Panc1 (cell line): ENCODE measurements at places on chromosomes 7 and 10. TPM values are rescaled to one million over a fixed set of nuclear protein-coding genes. Genes with fewer than 3 reads are reported as not detected.

- no peak for DNase-seq
Measured at GRCh38 chr10:69959911-69960310, 92.7 kb upstream of the MACROH2A2 start.

DNA sequence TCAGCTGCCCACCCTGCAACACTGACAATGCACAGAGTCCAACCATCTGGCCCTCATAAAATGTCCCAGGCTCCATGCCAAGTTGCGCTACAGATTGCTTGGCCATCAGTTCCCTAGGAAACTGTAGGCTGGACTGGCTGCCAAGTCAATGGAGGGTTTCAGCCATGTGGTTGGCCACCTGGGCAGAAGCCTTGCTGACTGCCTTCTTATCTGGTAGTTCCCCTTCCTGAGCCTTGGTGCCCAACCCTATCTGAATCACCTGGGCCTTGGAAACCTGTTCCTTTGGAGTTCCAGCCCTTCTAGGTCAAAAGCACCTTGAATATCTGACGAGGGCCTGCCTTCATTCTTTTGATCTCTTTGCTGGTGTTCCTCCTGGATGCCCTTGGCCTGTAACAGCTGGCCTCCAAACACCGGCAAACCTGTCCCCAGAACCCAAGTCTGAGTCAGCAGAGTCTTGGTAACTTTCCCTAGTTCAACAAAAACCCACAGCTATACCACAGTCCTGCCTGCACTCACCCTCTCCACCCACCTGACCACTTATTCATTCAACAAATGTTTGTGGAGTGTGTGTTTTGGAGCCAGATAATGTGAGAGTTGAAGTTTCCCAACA, 37.4 kb upstream of the KDM7A start:
- DNase-seq: no peak

DNA sequence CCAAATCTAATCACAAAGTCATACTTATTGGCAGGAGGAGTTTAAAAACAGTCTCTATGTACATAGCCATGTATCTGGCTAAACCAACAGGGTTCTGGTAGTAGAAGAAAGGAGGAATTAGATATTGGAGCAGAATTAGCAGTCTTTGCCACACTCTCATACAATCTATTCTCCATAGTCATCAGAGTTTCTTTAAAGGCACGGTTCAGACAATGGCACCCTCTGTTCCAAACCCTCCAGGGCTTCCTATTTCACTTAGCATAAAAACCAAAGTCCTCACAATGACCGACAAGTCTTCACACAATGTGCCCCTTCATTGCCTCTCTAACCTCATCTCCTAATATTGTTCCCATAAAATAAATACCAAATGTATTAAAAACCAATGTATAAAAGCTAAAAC, 12.7 kb downstream of the ZNF438 start:
- DNase-seq: no peak

DNA sequence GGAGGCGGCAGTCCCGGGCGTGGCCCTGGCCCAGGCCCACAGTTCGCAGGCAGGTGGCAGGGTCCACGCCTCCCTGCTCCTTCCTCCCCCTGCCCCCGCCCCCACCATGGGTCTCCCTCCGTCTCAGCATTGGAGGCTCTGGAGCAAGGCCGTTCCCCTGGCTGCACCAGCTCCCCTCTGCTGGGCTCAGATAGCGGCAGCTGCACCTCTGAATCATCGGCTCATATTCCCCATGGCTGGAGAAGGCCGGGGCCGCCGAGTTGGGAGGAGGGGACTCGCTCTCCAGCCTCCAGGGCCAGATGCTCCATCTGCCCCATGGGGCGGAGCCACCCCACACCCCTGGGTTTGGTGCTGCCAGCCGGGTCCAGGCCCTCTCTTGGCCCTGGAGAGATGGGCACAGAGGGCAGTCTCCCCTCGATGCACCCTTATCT, 145.0 kb downstream of the ELFN1 start:
- no peak for DNase-seq

GRCh38 chr7:88347090-88347489, 40.4 kb upstream of the STEAP4 start:
- DNase-seq: no peak

DNA sequence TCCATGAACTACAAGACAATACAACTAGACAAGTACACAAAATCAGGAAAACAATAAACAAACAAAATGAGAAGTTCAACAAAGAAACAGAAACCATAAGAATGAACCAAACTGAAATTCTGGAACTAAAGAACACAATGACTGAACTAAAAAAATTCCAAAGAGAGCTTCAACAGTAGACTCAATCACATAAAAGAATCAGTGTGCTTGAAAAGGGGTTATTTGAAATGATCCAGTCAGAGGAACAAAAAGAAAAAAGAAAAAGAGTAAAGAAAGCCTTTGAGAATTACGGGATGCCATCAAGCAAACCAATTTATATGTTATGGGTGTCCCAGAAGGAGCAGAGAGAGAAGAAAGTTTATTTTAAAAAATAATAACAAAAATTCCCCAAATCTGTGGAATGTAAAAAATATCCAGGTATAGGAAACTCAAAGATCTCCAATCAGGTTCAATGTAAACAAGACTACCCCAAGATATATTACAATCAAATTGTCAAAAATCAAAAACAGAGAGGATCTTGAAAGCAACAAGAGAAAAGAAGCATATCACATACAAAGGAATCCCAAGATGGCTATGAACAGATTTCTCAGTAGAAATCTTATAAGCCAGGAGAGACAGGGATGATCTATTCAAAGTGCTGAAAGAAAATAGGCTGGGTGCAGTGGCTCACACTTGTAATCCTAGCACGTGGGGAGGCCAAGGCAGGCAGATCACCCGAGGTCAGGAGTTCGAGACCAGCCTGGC, 18.7 kb downstream of the COG5 start:
- no peak for DNase-seq

DNA sequence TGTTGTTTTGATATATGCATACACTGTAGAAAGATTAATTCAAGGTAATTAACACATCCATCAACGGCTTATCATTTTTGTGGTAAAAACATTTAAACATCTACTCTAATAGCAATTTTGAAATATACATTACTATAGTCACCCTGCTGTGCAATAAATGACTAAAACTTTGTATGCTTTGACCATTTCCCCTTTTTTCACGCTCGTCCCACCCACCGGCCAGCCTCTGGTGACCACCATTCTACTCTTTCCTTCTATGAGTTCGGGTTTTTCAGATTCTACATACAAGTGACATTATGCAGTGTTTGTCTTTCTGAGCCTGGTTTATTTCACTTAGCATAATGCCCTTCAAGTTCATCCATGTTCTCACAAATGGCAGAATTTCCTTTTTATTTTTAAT, 21.3 kb downstream of the CYCS start:
- no peak for DNase-seq

The ARPC1B gene
- total RNA-seq: 266 TPM

The PDZD7 gene
- total RNA-seq: 1.8 TPM

The ENTPD1 gene
- total RNA-seq: 0.31 TPM
